ENCODE measurements at places on chromosomes 16 and 17.

GRCh38 chr16:24883714-24884151, 38.0 kb downstream of the SLC5A11 start:
- no peak for DNase-seq

DNA sequence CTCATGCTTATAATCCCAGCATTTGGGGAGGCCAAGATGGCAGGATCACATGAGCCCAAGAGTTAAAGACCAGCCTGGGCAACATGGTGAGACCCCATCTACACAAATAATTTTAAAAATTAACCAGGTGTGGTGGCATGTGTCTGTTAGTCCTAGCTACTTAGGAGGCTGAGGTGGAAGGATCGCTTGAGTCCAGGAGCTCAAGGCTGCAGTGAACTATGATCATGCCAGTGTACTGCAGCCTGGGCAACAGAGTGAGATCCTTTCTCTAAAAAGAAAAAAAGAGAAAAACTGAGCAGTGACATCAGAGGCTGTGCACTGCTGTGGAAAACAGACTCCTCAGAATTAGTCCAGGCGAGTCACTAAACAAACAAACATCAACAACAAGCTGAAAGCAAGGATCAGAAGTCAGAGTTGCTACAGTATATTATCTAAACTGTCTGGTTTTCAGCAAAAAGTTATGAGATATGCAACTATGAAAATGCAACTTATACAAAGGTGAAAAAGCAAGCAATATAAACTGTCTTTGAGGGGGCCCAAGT, 39.3 kb downstream of the CBFB start:
- DNase-seq, result no peak

DNA sequence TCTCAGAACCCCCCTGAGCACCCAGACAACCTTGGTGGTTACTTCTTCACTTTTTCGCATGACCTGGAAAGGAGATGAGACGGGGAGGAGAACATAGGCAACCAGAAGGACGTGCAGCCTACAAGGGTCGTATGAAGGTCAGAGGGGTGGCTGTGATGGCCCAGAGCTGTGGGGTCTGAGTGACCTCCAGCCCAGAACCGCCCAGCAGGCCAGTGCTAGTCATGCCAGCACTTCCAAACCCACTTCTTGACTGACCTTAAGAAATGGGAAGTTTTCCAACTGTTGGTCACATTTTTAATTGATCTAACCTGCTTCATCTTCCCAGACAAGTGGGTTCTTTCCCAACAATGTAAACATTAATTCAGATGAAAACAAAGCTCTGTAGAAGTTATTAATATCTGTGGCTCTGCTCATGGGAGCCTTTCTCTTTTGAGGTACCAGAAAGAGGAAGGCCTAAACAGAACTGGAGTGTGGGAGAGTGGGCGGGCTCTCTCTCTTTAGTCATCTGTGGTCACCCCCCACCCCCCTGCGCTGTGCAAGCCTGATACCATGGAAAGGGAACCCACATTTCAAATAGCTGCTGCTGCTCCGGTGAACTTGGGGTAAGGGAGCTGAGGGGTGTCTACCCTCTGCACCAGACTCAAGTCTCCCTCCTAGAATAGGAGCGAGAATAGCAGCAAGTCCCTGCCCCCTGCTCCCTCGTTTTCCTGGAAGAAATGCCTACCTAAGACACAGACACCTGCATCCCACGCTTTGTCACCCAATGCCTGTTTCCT, 101.6 kb downstream of the RAB11FIP4 start:
- DNase-seq, result peak; percentile 64

DNA sequence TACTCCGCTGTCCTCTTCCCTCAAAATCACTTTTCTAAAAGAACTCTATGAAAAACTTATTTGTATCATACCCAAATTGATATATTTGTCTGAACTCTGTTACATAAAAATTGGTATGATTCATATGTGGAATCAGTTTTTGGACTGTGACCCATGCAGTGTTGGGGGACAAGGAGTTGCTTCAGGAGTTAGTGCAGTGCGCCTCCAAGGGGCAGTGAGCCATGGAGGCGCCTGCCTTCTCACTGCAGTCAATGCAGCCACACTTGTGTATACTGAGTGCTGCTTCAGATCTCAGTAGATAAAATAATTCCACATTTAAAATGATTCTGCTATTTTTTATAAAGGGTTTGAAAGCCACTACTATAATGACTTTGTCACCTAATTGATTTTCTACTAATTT, 32.5 kb downstream of the DGKE start:
- no peak for DNase-seq

DNA sequence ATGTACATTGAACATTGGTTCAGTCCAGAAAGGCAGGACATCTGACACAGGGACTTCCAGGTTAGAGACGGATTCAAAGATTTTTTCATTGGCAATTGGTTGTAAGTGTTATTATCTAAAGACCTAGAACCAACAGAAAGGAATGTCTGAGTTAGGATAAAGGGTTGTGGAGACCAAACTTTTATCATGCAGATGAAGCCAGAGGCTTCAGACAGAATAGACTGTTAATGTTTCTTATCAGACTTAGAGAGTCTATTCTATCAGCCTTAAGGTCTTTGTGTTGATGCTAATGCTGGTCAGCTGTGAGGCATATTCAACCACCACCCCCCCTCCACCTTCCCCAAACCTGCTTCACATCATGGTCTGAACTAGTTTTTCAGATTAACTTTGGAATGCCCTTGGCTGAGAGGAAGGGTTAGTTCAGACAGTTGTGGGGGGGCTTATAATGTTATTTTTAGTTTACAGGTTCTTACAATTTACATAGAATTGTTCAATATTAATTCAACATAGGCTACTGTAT, 2.1 kb upstream of the ITGB3 start:
- no peak for DNase-seq

GRCh38 chr16:66678337-66678736, 18.2 kb downstream of the CMTM4 start:
- DNase-seq, result no peak

DNA sequence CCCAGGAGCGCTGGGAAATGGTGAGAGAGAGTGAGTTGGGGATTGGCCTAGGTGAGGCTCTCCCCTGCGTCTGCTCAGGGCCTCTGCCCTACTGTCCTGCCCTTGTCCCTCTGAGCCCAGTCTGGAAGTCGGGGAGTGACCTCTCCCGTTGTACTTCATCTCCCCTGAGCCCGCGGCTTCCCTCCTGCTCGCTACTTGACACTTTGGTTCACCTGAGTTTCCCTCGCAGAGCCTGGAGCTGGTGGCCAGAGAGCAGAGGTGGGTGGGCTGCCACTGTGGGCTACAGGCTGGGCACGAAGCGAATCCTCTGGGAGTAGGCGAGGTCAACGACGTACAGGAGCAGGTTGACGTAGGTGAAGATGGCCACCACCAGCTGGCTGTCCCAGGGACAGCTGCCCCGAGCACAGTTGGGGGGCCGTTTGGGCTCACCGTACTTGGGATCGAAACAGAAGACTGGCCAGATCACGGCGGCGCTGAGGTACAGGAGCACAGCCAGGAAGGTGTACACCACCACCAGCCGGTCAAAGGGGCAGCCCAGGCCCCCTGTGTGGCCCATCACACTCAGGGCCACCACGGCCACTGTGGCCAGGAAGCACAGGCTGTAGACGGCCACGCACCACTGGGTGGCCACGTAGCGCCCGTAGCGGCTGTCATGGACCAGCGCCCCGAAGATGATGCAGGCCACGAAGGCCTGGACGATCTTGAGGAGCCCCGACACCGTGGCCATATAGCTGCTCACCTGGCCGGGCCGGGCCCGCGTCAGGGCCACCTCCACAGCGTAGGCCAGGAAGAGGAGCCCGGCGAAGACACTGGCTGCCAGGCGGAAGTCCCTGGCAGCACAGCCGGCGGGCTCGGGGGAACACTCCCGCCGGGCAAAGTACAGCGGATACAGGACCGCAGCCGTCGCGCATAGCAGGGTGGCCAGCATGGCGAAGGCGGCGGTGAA, 3.7 kb upstream of the PYCR1 start:
- no peak for DNase-seq

DNA sequence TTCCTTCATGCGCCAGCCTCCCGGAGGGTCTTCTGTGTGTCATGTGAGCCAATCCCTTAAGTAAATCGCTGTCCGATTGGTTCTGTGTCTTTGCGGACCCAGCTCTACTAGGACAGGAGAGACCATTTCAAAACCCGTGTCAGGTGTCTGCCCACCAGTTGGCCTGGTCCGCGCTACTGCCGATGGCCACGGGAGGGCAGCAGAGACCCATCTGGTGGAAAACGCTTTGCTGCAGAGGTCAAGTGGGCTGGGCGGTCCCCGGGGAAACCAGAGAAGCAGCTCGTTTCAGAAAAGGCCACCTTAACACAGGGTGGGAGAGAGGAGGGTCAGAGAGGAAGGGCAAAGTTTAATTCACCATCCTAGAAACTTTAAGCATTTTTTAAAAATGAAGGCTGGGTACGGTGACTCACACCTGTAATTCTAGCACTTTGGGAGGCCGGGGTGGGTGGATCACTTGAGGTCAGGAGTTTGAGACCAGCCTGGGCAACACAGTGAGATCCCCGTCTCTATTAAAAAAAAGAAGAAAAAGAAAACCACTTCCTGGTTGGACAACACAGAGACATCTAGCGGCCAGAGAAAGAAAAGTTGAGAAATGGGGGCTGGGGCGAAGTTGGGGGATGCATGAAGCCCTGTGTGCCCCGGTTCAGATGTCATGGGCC, 2.8 kb upstream of the CIBAR2 start:
- DNase-seq, result peak; percentile 90

- DNase-seq, result no peak
These were observed 298.8 kb downstream of the ZFHX3 start for GRCh38 chr16:72749091-72749490.

- DNase-seq, result no peak
These were observed 13.9 kb downstream of the ITGAM start for GRCh38 chr16:31273676-31274075.

GRCh38 chr16:4184038-4184702, 57.7 kb downstream of the SRL start:
- no peak for DNase-seq

DNA sequence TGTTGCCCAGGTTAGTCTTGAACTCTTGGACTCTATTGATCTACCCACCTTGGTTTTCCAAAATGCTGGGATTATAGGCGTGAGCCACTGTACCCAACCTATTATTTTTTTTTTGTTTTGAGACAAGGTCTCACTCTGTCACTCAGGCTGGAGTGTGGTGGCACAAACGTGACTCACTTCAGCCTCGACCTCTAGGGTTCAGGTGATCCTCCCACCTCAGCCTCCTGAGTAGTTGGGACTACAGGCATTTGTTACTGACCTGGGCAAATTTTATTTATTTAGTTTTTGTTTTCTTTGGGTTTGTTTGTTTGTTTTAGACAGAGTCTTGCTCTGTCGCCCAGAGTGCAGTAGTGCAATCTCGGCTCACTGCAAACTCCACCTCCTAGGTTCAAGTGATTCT, 4.0 kb downstream of the SAT2 start:
- DNase-seq, result no peak

GRCh38 chr16:57260294-57260929, 15.4 kb downstream of the ARL2BP start:
- peak; percentile 8 for DNase-seq

DNA sequence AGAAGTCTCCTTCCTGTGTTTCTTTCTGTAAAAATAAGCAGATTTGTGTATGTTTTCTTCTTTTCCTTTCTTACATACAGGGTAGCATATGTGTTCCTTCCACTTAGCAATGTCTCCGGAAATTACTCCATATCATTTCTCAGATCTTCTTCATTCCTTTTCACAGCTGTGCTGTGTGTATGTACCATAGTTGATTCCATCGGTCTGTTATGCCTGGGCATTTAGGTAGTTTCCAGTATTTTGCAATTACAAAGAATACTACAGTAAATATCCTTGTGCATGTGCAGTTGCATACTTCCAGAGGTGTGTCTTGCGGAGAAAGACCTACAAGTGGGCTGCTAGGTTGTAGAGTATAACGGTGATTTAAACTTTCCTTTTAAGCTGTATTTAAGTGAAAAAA, 69.8 kb downstream of the CLEC16A start:
- no peak for DNase-seq

DNA sequence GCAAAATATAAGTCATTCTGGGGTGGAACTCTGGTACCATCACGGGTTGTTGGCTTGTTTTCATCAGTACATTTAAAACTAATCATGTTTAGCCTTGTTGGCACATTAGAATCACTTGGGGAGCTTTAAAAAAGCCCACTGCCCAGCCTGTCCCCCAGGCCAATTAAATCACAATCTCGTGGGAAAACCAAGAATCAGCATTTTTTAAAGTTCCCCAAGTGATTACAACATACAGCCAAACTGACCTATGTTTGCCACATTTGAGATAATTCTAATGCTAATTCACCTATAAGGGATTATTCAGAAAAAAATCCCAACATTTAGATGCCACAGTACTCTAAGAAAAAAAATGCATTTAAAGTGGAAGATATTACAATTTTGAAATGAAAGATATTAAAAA, 8.4 kb upstream of the MSI2 start:
- no peak for DNase-seq

GRCh38 chr17:68595496-68595895, 5.7 kb downstream of the FAM20A start:
- DNase-seq, result no peak

DNA sequence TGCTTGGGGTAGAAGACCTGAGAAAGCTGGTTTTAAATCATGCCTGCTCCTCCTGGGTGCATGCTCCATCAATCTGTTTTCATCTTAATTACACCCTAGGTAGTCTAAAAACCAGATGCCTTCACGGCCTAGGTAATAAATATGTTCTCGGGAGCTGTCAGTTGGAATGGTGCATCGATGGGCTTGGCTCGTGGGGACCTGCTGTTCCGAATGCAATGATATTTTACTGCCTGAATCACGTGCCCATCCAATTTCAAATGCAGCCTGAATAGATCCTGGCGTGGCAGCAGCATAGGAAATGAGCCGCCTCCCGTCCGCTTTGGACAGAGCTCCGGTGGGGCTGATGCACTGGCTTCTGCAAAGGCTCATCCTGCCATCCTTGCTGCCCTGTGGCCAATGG, 18.8 kb upstream of the FAAP100 start:
- DNase-seq, result no peak

GRCh38 chr17:4849011-4849536, 15.9 kb downstream of the MINK1 start:
- DNase-seq, result no peak

GRCh38 chr17:77696721-77697460, 261.6 kb upstream of the TNRC6C start:
- DNase-seq, result no peak

GRCh38 chr16:51989637-51990230, 557.2 kb downstream of the TOX3 start:
- no peak for DNase-seq

Measured in stimulated activated CD8-positive, alpha-beta memory T cell treated with anti-CD3 and anti-CD28 coated beads, Interleukin-2, amount 100 ng/mL, for 48 hours (primary cell).